ENCODE measurements at places on chromosomes 3 and 15.

- no peak for DNase-seq
Observed at GRCh38 chr3:100425316-100425715, 24.0 kb downstream of the LNP1 start.

GRCh38 chr3:155194973-155195957, 98.2 kb downstream of the STRIT1 start:
- no peak for DNase-seq

GRCh38 chr3:38227989-38228388, 37.6 kb upstream of the SLC22A13 start:
- DNase-seq: no peak

DNA sequence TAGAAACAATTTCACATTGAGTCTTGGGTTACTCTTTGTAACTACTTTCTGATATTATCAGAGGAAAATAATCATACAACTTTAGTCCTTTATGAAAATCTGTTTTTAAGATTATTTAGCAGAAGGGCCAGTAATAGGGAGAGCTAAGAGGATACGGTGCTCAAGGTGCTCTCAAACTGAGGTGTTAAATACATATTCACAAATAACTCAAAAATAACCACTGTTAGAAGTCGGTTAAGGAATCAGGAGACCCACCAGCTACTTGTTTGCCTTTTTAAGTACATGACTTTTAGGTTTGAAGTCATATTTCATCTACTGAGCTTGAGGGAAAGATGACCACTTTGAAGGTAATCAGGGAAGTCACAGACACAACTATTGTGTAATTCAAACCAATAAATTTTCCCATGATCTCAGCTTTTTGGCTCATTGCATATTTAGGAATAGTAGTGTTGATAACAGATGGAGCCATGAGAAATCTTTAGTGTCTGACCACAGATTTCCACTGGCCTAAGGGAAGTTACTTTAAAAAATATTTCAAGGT, 1.4 kb upstream of the RSRC1 start:
- DNase-seq: no peak

DNA sequence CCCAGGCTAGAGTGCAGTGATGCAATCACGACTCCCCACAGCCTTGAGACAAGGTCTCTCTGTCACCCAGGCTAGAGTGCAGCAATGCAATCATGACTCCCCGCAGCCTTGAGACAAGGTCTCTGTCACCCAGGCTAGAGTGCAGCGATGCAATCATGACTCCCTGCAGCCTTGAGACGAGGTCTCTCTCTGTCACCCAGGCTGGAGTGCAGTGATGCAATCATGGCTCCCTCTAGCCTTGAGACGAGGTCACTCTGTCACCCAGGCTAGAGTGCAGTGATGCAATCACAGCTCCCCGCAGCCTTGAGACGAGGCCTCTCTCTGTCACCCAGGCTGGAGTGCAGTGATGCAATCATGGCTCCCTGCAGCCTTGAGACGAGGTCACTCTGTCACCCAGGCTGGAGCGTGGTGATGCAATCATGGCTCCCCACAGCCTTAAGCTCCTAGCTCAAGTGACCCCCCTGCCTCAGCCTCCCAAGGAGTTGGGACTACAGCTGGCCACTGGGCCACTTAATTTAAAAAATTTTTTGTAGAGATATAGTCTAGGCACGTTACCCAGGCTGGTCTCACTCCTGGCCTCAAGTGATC, 26.1 kb downstream of the TFRC start:
- no peak for DNase-seq

- no peak for DNase-seq
Observed at GRCh38 chr3:53519065-53519709, 24.8 kb downstream of the CACNA1D start.

DNA sequence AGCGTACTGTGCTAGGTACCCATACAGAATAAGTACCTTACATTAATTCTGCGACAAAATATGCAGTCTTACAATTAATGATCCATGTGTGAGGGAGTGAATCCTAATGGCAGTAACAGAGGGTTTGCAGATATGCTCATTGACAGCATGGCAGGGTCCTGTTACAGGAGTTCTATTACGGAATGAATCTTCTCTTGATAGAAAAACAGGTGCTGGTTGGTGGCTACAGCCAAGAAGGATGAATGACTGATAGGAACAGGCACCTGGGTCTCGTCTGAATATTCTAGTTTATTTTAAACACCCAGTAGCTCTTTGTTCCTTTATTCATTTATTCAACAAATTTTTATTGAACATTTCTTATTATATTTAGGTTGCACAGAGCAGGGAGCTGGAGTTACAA, 22.8 kb downstream of the PGBD4 start:
- no peak for DNase-seq

- DNase-seq: no peak
Observed at GRCh38 chr3:89052386-89052785, 55.0 kb upstream of the EPHA3 start.

- no peak for DNase-seq
Observed at GRCh38 chr15:76204916-76205460, 106.3 kb downstream of the ETFA start.

DNA sequence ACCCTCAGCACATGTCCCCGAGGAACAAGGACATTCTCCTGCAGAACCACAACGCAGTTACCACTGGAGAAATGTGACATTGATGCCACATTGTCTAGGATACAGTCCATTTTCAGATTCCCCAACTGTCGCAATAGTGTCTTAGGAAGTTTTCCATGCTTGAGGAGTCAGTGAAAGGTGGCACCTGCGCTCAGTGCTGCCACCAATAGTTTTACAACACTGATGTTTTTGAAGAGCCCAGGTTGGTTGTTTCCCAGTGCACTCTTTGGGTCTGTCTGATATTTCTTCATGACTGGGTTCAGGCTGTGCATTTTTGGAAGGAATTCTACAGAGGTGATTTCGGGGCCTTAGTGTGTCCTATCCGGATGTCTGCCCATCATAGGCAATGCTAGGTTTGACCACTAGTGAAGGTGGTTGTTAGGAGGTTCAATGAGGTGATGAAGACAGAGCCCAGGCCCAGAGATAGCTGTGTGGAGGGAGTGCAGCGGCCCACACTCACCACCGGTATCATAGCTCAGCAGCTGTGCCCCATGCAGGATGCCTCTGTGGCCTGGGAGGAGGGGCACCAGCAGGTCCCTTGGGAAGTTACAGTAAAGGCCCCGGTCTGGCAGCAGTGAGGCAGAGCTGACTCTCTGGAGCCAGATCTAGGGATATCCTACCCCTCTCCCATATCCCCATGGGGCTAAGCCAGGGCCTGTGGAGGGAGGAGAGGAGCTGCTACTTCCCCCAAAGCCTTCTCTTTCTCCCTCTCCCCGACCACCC, 96.6 kb downstream of the DNAJB8 start:
- DNase-seq: no peak

- no peak for DNase-seq
Observed at GRCh38 chr15:85063088-85063487, 81.4 kb downstream of the PDE8A start.
